ENCODE measurements at places on chromosomes 1 and 21.

DNA sequence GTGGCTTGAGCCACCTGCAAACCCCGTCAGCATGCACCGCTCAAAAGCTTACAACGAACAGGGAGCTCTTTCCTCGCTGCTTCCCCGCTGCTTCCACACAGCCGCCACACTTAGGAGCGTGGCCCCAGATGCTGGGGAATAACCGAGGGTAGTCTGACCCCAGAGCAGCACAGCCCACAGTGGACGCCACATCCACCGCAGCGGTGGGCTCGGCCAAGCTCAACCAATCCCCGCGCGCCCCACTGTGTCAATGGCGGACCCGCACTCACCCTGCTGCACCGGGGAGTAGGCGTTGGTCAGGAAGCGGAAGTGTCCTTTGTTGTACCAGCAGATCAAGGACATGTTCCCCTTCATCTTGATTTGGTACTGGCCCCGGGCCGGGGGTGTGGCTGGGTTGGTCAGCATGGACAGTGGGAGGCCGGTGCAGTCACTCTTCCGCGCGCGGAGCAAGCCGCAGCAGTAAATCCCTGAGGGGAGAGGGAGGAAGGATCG lies 93.5 kb downstream of the PGBD5 start:
- no peak for DNase-seq

GRCh38 chr1:22850681-22851080 lies 122.0 kb downstream of the LACTBL1 start:
- DNase-seq: no peak

- DNase-seq: no peak
Measured at GRCh38 chr21:17742940-17743592, 76.1 kb downstream of the C21orf91 start.

GRCh38 chr1:228234921-228235320 lies 27.1 kb downstream of the OBSCN start:
- no peak for DNase-seq

GRCh38 chr1:76865696-76866286 lies 1.5 kb upstream of the ST6GALNAC5 start:
- DNase-seq: no peak

- DNase-seq: no peak
Measured at GRCh38 chr1:234980645-234981396, 147.8 kb downstream of the TOMM20 start.

GRCh38 chr1:177620636-177621190 lies 349.1 kb downstream of the SEC16B start:
- DNase-seq: no peak

- DNase-seq: peak; percentile 68
Measured at GRCh38 chr1:44660176-44660575, 14.1 kb downstream of the TMEM53 start.

- DNase-seq: no peak
Measured at GRCh38 chr1:214316593-214316992, 35.6 kb downstream of the SMYD2 start.

- DNase-seq: peak; percentile 42
Measured at GRCh38 chr1:241423541-241424479, 66.8 kb upstream of the RGS7 start.

- DNase-seq: no peak
Measured at GRCh38 chr1:10698726-10699469, 97.5 kb downstream of the CASZ1 start.

DNA sequence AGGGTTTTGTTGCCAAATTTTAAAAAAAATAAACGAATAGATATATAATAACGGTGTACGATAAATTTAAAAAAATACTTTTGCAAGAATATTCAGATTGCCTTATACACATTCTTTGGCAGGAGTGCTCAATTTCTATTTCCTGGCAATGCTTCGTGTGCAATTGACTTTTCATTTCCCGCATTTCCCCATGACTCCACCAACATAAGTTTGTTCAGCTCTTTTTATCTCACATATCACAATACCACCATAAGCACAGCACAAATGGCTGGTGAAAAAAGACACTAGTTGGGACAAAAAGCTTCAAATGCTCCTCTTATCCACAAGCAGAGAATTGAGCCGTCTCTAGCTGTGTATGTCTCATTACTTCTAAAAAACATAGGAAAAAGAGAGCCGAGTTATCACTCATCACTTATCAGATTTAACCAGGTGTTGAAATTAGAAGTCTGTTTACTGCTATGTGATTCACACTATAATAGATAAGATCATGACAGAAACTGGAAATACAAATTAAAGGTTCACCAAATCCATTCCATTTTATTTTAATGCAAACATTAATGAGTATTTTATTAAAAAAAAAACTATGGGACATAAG lies 28.9 kb upstream of the RGS1 start:
- no peak for DNase-seq

- DNase-seq: no peak
Measured at GRCh38 chr1:65260851-65261473, 48.4 kb upstream of the DNAJC6 start.

All from SHP77 treated with DMSO at 0.1 percent for 48 hours (cell line).